Right atrium auricular region (tissue), 2 donors: ENCODE measurements at places on chromosomes 2 and 18.

GRCh38 chr2:17555150-17555549, 14.7 kb downstream of the VSNL1 start:
- DNase-seq, result no peak

- DNase-seq, result no peak
Measured at GRCh38 chr2:86107031-86107430, 996 bp downstream of the PTCD3 start.

DNA sequence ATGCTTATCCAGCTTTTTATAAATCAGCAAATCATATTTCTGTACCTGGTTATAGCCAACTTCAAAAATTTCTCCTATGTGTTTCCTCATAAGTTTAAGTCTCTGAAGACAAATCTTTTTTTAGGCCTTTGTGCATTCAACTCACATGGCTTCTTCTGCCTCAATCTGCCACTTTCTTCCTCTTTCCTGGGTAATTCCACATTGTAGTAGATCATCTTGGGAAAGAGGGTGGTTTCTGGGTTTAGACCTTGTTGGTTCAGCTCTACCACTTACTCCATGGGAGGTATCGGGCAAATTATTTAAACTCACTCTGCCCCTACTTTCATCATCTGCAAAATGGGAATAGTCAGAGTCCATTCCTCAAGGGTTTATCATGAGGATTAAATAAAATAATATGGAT, 707.0 kb upstream of the ZEB2 start:
- no peak for DNase-seq

DNA sequence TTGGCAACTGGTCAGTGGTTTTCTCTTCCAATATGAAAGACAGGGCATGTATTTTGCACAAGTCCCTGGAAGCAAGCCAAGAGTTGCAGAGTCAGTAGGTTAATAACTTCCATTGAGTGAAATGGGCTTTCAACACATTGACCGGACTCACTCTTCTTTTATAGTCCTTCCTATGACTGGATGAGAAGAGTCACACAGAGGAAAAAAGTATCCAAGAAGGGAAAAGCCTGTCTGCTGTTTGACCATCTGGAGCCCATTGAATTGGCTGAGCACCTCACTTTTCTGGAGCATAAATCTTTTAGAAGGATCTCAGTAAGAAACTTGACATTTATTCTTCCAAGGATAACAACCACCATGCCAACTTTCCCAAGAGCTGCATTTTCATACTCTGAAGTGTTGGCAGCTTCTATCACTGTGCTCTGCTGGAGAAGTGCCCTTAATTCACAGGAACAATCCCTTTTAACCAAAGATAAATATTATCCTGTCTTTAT, 45.4 kb downstream of the RASGRP3 start:
- DNase-seq, result no peak

- DNase-seq, result no peak
Measured at GRCh38 chr2:182763311-182763912, 47.4 kb downstream of the DNAJC10 start.

- no peak for DNase-seq
Measured at GRCh38 chr2:131828164-131828561, 300.5 kb downstream of the CCDC74A start.

- no peak for DNase-seq
Measured at GRCh38 chr2:121873864-121874263, 118.4 kb downstream of the TSN start.

DNA sequence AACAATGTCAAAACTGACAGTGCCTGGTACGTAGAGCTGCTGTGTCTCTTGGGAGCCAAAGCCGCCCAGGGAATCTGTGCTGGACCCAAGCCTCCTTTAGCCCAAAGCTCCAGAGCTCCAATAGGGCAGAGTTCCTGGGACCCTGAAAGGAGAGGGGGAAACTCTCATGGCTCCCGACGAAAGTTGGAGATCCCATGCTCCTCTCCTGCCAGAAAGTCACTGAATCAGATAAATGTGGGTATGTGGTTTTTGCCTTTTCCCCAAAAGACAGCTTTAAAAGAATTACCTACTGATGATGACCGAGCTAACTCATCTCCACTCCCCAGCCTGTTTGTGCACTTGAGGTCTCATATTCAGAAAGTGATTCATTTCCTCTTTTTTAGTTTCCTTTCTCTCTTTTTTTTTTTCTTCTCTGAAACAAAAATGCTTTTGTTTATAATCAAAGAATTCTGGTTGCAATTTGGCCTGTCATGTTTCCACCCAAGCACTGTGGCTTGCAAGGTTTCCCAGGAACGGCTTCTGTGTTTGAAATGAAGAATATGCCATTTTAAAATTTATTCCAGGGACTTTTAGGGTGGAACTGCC, 14.1 kb upstream of the PMAIP1 start:
- DNase-seq, result no peak

GRCh38 chr18:42196651-42197050, 241.6 kb downstream of the PIK3C3 start:
- DNase-seq, result no peak

DNA sequence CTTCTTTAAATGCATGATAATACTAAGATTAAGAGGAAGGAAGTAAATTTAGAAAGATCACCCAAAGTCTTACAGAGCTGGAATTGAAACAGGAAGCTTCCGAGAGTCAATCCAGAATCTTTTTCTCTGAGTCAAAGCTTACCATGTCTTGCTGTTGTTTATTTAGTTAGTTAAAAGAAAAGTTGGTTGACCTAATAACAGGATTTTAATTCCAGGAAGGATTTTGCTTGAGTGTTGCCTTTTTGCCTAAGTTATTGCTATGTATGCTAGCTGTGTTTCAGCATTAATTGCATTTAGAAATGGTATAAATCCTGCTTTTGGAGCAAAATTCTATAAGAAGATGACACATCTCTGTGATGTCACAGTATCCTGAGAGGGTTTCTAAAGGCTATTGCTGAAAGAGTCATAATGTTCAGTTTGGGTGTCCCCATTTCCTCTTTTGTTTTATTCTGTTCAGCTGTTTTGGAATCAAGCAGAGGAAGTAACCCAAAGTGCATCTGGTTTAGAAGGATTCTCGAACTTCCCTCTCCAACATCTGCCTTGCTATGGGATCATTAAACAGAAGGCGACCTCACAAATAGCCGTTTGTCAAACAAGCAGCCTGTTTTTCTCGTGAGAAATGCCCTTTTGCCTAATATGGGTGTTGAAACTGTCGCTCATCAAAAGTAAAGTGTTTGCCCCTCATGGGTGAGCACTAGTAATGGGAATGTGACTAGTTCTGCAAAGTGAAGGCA, 271.5 kb upstream of the MMADHC start:
- DNase-seq, result no peak

- DNase-seq, result no peak
Measured at GRCh38 chr18:47772374-47773248, 157.8 kb downstream of the SMAD2 start.

DNA sequence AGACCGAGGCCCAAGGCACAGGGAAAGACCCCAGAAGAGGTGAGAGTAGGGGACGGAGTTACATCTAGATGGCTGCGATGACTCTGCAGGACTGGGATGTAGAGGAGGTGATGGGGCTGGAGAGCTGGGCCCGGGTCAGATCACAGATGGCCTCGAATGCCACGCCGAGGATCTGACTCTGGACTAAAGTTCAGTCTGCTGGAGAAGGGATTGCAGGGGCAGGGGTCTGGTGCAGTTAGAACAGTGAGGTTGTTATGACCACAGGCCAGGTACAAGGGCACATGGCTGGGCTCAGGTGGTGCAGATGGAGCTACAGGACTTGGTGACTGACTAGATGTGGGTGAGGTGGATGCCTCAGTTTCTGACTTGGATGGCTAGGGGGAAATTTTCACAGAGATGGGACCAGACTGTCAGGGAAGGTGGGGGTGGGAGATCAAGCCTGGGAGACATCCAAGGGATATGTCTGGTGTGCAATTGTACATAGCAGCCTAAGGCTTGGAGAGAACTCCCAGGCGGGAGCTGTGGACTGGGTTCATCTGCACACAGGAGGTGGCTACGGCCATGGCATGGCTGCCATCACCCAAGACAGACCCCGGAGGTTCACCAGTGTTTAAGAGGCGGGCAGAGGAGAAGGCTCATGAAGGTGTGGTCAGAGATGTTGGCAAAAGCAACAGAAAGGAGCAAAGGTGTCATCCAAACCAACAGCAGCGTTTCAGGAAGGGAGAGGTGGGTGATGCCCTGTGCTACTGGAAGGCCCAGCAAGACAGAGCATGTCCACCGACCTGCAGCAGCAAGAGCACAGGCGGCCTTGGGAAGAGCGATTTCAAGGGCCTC, 66.9 kb downstream of the CIB4 start:
- DNase-seq, result no peak

- no peak for DNase-seq
Measured at GRCh38 chr2:145020139-145020538, 500.2 kb upstream of the ZEB2 start.
